ENCODE measurements at places on chromosomes 5 and 9. TPM values are rescaled to one million over a fixed set of nuclear protein-coding genes. Genes with fewer than 3 reads are reported as not detected.

DNA sequence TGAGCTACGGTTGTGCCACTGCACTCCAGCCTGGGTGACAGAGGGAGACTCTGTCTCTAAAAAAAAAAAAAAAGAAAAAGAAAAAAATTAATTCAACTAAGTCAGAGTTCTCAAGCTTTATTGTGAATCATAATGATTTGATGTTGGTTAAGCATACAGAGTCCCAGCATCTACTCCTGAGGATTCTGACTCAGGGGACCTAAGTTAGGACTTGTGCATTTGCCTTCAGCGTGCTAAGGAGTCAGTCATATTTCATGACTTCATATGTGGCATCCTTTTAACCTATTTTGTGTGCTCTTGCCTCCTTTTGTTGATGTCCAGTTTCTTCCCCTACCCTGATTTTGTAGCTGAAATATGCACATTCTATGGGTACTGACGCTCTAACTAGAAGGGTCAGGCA is 2.9 kb downstream of the MYOZ3 start:
- H3K36me3 ChIP-seq: no peaks in the 10 kb centered on the region
- H3K27me3 ChIP-seq: peaks cover 14% of the 10 kb centered on the region

Gene SLC1A3
- total RNA-seq: not detected

Gene OLFML2A
- total RNA-seq: not detected

DNA sequence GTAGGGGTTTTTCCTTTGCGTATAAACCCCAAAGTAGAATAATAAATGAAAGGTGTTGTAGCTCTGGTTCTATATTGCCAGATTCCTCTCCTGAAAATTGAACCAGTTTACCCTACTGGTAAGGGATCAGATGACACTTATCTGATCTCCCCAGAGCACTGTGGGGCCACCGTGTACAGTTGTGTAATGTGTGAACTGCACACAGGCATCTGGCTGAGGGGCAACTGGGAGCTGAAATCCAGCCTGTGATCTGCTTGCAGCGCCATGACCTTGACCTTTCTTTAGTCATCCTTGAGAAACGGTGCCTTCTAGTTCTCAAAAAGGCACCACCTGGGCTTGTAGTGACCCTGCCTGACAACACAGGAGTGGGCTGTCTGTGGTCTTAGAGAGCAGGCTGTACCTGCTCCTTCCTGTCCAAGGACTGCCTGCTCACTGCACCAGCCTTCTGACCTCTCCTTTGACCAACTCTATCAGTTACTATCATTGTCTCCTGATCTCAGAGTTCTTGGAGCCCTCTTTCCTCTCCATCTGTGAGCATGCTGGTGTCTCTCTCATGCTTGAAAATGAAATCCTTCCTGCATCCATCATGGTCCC is 40.2 kb downstream of the PDE6A start:
- no peaks in the 10 kb centered on the region for H3K36me3 ChIP-seq
- DNase-seq: no peak
- no peak overlapping the region for H3K4me3 ChIP-seq
- H3K27me3 ChIP-seq: peaks cover 34% of the 10 kb centered on the region
- peaks cover 15% of the 10 kb centered on the region for H3K4me1 ChIP-seq

Gene CMYA5
- total RNA-seq: 0.40 TPM

DNA sequence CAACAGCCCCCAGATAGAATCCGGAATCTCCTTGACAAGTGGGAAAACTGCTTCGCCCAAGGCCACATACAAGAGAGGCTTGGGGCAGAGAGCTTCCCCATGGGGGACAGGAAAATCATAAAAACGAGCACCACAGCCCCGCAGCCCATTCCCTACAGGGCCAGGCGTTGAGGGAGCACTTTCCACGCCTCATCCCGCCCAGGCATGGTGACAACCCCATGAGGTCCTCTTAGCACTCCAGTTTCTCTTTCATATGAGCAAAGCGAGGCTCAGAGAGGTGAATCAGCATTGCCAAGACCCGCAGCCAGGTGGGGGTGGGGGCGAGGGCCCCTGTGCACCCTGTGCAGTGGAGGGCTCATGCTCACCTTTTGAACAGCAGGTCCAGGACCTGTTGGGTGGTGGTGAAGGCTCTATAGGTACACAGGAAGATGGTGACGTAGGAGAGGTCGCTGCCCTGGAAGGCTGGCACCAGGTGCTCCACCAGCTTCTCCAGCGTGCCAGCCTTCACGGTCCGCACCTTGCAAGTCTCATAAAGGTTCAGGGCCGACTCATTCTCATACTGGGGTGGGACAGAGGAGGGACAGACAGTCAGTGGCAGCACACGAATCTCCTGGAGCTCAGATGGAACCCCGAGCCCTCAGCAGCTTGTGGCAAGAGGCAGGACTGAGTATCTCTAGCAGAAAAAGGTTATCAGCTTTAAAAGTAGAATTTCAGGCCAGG is 10.9 kb downstream of the RALGDS start:
- no peaks in the 10 kb centered on the region for H3K27me3 ChIP-seq
- H3K4me3 ChIP-seq: no peak overlapping the region
- peaks cover 40% of the 10 kb centered on the region for H3K4me1 ChIP-seq
- no peak for DNase-seq
- H3K27ac ChIP-seq: no peak overlapping the region

Gene GSN
- 4.0 TPM for total RNA-seq

DNA sequence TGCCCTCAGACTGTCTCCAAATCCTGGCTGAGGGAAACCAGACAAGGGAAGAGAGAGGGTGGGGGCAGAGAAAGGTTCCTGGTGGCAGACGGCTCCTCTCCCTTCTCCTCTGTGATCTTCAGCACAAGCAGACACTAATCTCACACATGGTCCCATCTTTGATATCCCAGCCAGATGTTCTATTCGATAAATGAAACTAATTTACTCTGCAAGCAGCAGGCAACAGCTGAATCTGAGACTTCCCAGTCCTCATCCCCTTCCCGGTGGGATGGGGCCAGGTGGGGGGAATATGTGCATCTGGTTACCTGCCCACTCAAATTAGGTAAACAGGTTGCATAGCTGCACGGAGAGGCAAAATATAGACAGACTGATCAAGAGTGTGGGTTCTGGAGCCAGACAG is 208.9 kb upstream of the PANK3 start:
- peaks cover 2% of the 10 kb centered on the region for H3K27me3 ChIP-seq
- no peaks in the 10 kb centered on the region for H3K36me3 ChIP-seq
- H3K4me1 ChIP-seq: no peaks in the 10 kb centered on the region
- DNase-seq: no peak

DNA sequence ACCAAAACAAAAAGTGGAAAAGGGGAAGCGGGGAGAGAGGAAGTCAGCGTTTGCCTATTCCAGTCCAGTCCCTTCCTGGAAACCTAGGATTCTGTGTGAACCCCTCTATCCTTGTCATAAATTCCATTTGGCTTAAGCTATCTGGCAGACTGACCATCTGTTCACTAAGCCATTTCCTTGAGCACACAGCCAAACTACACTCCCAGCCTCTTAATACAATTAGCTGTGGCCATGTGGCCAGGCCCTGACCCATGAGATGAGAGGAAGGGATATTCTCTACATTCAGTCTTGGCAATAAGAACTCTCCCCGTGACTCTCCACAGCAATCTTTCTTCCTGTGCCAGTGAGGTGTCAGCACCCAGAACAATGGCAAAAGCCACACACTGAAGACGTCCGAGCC is 424.8 kb downstream of the TLE1 start:
- H3K27me3 ChIP-seq: no peaks in the 10 kb centered on the region
- no peaks in the 10 kb centered on the region for H3K4me1 ChIP-seq
- H3K27ac ChIP-seq: no peak overlapping the region

- H3K4me3 ChIP-seq: no peak overlapping the region
- no peak for DNase-seq
- peaks cover 2% of the 10 kb centered on the region for H3K27me3 ChIP-seq
- H3K4me1 ChIP-seq: no peaks in the 10 kb centered on the region
These were observed 162.9 kb downstream of the NXNL2 start for GRCh38 chr9:88697764-88698432.

GRCh38 chr5:170475294-170476000 is 28.4 kb upstream of the KCNIP1 start:
- H3K27ac ChIP-seq: no peak overlapping the region
- DNase-seq: no peak
- peaks cover 21% of the 10 kb centered on the region for H3K27me3 ChIP-seq
- H3K36me3 ChIP-seq: no peaks in the 10 kb centered on the region
- no peak overlapping the region for H3K4me3 ChIP-seq

- no peak for DNase-seq
- H3K27me3 ChIP-seq: peaks cover 18% of the 10 kb centered on the region
- H3K27ac ChIP-seq: no peak overlapping the region
- no peaks in the 10 kb centered on the region for H3K4me1 ChIP-seq
These were observed 118.9 kb downstream of the NR6A1 start for GRCh38 chr9:124652203-124652602.

Gene CLIC3
- total RNA-seq: 3.6 TPM

DNA sequence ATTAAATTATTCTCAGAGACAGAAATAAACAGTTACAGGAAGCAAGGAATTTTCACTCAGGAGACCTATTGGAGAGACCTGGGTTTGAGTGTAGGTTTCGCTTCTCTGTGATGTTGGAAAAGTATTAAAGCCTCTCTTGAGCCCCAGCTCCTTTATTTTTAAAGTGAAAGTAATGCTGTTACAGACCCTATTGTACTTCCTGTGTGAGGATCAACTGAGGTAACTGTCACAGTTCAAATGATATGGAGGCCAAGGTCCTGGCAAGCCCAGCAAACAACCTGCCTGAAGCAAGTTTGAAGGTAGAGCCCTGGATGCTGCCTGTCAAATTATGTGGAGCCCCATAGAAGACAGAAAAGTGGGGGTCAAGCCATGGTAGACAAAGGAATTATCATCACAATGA is 7.9 kb upstream of the HACD4 start:
- no peaks in the 10 kb centered on the region for H3K27me3 ChIP-seq
- no peak for DNase-seq
- H3K36me3 ChIP-seq: peaks cover 3% of the 10 kb centered on the region
- no peak overlapping the region for H3K4me3 ChIP-seq

All from activated CD8-positive, alpha-beta T cell treated with anti-CD3 and anti-CD28 coated beads, Interleukin-2, amount 10 ng/mL, durations not matched to agents 7 days and 5 days (primary cell).